ENCODE measurements at places on chromosomes 4 and X.

DNA sequence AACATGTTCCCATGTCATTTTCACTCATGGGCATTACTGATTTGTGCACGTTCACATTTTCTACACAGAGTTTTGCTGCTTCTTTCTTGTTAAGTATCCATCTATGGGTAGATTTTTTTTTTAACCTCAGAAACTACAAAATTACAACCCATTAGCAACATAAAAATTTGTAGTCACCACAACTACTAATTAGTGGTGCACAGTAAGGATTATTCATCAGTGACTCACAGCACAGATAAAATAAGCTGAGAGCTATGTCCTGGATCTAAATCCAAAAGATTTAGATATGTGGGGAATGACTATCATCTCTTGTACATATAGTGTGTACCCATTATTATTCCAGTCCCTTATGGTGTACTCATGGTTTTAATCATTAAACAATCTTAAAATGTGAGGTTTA is 19.7 kb upstream of the AMELX start:
- no peak for DNase-seq

DNA sequence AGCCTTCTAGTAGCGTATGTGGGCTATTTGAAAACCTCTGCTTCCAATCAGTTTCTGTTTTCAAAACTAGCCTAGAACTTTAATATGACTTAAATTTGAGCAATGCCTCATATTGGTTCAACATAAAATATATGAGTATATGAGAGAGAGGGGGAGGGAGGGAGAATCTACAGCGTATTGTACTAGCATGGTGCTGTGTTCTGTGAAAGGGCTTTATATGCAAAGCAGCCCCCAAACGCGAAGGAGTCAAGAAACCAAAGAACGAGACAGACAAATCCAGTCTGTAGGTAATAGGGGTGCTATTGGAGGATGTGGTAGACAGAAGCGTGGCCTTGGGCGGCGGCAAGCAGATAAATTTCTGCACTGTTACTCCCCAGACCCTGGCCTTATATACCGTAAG is 784 bp upstream of the ANXA5 start:
- DNase-seq, result no peak

- DNase-seq, result no peak
Measured at GRCh38 chrX:123222920-123223319, 38.8 kb downstream of the GRIA3 start.

DNA sequence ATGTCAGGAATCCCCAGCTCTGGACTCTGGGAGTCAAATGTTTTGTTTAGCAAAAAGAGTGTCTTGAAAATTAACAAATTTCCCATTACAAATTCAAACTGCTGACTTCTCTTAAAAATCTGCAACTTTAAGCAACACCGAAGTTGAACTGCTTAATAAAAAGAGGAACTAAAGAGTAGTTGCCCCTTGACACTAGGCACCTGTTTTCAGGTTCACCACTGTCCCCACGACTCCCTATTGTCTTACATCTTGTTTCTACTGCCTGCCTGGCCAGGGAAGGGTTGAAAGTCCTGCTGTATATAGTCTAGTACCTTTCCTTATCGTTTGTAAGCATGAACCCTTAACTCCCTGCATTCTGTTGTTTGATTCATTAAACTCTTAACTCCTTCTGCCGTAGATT is 173.9 kb downstream of the SCFD2 start:
- no peak for DNase-seq

GRCh38 chr4:22850055-22850454 is 157.3 kb downstream of the GBA3 start:
- no peak for DNase-seq

DNA sequence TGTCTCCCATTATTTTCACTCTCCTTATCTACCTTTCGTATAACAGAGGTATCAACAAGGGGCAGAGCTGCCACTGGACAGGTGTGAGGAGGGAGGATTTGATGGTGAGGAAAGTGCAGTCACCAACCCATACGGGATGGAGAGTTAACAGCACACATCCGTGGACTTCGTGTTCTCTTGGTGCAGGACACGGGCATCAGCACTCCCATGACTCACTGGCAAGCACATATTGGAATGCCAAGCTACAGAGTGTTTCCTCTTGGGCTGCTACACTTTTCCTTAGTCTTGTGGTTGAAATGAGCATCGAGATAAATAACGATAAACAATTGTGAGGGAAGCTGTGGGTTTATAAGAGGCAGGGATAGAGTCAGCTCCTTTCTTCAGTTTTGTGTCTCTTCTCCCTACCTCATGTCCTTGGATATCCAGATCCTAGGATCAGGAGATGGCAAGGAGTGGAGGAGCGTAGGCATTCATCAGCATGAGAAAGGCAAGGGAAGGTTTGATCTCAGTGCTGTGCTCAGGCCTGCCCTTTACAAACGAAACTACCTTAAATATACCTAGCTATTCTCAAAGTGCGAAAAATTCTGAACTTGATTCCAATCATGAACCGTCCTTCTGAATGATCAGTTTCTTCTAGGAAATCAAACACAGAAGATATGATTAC is 96.3 kb downstream of the ZNF827 start:
- DNase-seq, result no peak

DNA sequence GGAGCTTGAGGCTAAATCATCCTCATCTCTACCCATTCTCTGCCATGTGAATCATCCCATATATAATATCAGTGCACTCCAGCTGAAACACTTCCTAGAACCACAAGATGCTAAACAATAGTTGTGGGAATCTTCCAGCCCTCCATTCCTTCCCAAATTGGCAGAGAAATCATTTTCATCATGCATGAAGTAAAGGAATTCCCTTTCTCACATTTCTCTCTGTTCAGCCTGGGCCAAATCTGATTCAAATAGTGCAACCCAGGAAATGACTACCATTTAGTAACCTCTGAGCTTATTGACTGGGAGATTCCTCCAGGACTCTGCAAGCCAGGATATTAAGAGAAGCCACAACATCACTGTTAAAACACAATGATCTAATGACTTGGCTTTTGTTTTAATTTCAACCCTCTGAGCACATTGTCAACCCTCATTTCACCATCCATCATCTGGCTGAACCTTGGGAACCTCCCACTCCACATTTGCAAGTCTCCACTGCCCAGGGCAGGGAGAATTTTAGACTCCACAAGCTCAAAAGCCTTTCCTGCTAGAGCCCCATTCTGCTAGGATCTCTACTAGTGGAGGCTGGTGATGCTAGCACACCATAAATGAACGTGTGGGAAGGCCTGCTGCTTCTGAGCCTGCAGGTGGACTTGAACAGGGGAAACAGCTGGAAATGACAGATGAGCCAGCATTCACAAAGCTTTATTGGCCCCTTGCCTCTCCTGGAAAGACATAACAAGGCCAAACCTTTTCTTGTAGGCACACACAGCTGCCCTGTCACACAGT is 133.9 kb downstream of the TET2 start:
- DNase-seq, result no peak

GRCh38 chr4:152009983-152010709 is 249.3 kb upstream of the GATB start:
- no peak for DNase-seq

DNA sequence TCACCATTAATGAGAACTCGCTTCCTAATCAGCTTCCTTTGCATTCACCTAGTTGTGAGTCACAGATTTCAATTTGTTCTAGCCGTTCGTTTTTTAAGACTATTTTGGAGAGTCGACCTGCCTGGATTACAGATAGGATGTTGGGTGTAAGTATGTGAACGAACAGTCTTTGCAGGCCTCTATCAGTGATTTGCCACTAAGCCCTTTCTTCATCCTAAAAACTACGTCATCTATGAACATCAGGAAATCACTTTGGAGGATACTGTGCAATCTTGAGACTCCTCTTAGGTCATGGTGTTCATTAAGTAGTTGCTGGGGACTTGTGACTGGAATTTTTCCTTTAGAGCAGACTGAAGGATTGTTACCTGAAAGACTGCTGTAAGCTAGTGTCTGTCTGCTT is 1.1 kb downstream of the POLA1 start:
- DNase-seq, result no peak

DNA sequence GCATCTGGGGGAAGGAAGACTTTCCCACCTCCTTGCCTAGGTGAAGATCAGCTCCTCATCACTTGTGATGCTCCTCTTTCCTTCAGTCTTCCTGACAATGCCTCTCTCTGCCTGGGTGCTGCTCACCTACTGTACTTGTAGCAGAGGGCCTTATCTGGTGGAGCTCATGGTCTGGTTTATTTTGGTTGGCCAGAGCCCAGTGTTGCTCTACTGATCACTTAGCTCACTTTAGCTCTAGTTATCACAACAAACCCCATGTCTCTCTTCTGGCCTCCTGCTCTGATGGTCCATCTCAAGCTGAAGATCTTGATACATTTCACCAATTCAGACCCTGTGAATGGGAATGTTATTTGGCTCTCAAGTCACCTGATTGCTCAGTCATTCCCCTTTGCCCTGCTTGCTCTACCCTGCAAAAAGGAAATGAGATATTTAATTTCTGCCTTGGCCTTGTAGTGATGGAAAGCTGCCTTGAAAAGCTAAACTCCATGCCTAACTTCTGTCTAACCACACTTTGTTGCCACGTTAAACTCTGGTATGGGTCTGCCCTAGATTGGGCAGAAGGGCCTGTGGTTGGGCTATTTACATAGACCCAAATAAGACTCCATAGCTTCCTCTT is 30.3 kb upstream of the ADH1C start:
- no peak for DNase-seq

DNA sequence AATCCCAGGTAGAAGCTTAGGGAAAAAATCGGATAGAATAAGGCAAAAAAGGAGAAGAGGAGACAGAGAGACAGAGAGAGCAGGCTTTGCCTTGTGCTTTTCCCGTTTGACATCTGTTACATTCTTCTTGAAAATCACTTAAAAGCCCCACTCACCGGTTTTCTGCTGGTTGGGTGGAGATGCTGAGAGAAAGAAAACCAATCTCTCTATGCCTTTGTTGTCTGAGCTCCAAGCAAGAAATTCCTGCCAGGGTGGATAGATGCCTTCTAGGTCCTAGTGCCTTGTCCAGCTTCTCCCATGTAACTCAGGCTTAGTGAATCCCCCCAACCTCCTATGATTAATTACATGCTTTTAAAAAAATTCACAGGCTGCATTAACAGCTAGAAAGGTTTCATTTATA is at the start of gene DCX:
Gene DCX, minus strand, starts transcription at position 210 of the 400 bp plus-strand sequence. CDS start 1,794 bp downstream, outside the sequence.
- DNase-seq, result no peak

GRCh38 chrX:47293106-47293505 is 60.3 kb downstream of the USP11 start:
- DNase-seq, result no peak

DNA sequence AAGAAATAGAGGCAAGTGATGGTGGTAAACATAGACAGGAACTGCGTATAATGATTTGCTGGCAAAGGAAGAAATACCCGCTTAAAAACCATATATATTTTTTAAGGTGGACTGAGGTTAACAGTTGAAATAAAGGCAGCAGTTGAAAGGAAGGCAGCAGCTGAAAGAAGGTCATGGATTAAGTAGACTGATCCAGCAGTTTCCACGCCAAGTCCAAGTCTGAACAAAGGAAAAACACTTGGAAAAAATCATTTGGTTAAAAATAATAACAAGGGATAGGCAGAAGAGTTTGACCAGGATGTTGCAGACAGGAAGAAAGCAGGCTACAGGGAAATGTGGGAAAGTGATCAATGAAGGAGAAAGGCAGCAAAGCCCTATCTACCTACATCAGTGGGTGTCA is 93.6 kb downstream of the AMELX start:
- no peak for DNase-seq

GRCh38 chr4:1601852-1602654 is 82.1 kb downstream of the FAM53A start:
- DNase-seq, result no peak

GRCh38 chr4:113438596-113438995 is 322.9 kb downstream of the CAMK2D start:
- no peak for DNase-seq

DNA sequence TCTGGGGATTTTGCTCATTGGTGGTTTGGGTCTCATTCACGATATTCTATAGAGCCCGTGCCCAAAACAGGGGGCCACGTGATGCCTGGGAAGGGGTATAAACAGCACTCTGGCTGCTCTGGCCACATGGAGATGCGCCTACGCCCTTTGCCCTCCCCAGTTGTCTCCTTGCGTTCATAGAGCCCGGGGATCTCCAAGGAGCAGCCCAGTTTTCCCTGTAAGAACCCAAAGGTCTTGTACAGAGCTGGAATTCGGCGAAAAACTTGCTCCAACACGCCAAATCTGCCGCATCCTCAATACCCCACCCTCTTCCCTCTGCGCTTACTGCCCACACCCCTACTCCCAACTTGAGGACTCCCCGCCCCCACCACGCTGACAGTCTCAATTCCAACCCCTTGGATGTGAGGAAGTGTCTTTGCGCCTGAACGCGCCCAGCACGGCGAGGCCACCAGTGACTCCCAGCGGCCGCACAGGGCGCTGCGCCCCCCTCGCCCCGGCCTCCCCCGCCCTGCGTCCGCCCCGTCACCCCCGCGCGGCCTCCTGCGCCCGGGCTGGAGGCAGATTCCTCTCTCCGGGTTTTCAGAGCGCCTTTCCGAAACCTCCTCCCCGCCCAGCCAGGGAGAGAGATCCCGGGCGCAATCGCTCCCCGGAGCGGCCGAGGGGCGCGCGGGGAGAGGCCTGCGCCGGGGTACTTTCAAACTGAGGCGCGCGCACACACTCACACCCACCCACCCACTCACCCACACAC is at the start of gene NHS:
Gene NHS, plus strand, starts transcription at position 582 of the 748 bp plus-strand sequence. CDS start 558 bp downstream, outside the sequence.
- DNase-seq, result no peak

GRCh38 chrX:96435378-96436035 is 249.1 kb upstream of the DIAPH2 start:
- DNase-seq, result no peak

DNA sequence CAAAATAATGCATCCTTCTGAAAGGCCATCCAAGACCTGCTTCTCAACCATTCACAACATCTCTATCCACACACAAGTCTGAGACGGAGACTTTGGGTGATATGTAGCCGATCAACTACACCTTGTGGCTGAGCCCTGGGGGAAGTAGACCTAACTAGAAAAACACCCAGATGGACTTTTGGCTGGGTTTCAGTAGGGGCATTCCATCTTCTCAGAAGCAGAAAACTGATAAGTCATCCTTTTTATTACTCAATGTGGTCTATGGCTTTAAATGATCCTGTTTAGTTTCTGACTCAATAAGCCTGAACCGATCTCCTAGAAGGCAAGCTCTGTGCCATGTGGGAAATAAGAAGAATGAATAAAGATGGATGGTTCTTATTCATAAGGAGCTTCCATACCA is 82.5 kb upstream of the AFF2 start:
- no peak for DNase-seq

GRCh38 chrX:124726881-124727280 is 380.5 kb downstream of the SH2D1A start:
- no peak for DNase-seq

DNA sequence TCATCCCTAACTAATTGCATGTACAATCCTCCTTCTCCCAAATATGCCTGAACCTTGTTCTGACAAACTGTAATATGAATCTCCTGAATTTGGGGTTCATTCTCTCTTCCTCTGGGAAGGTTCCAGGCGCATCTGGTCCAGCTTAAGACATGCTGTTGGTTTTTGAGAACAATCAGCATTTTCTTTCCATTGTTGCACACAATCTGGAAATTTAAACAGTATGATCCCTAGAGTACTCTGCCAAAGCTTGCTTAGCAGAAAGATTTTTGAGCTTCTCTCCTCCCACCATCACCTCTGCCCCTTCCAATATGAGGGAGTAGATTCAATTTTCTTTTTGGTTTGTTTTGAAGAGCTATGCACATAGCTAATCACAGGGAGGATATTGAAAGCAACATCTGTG is 50.1 kb downstream of the SRPX start:
- no peak for DNase-seq

Data from activated CD4-positive, alpha-beta T cell treated with anti-CD3 and anti-CD28 coated beads, Interleukin-2, Interleukin-6, amounts not matched to agents 100 ng/mL and 50 ng/mL, durations not matched to agents 16 hours and 8 hours (primary cell).